ENCODE measurements at places on chromosomes 1 and 21. TPM values are rescaled to one million over a fixed set of nuclear protein-coding genes. Genes with fewer than 3 reads are reported as not detected.

Gene CELA3B
- not detected for total RNA-seq

Gene KCNE2
- total RNA-seq: not detected

Gene STYXL2
- total RNA-seq: not detected

Gene PEX19
- 27.7 TPM for total RNA-seq

Gene SMCP
- total RNA-seq: not detected

Gene ALX3
- not detected for total RNA-seq

Gene WNT9A
- total RNA-seq: 0.53 TPM

Gene AQP10
- total RNA-seq: 0.18 TPM

Gene FCRL3
- total RNA-seq: not detected

Gene RHCE
- total RNA-seq: 0.10 TPM

Gene CFHR2
- not detected for total RNA-seq

Gene AKR1A1
- total RNA-seq: 144 TPM

Gene HOOK1
- total RNA-seq: 6.3 TPM

Gene IPO9
- total RNA-seq: 47.2 TPM

Gene TMEM39B
- 11.4 TPM for total RNA-seq

Gene PLA2G2D
- total RNA-seq: not detected

Gene TTC39A
- 0.25 TPM for total RNA-seq

Gene B4GALT2
- 99.1 TPM for total RNA-seq

Gene ARHGAP30
- total RNA-seq: not detected

Gene IKBKE
- 14.2 TPM for total RNA-seq

Gene SELENBP1
- 1.6 TPM for total RNA-seq

Gene TMEM61
- total RNA-seq: 1.4 TPM

Gene SPRR1A
- total RNA-seq: 7.7 TPM

Gene KRTAP21-2
- total RNA-seq: not detected

Gene FOXE3
- total RNA-seq: not detected

Gene RAB25
- 44.3 TPM for total RNA-seq

Gene TOR1AIP1
- 46.5 TPM for total RNA-seq

Gene UBL4B
- total RNA-seq: not detected

Gene MAB21L3
- 0.07 TPM for total RNA-seq

Gene TEX38
- not detected for total RNA-seq

Gene NMNAT2
- 0.24 TPM for total RNA-seq

Gene CELA2A
- not detected for total RNA-seq

Gene EXO1
- total RNA-seq: 19.6 TPM

Data from foreskin keratinocyte (primary cell).